Ascending aorta (tissue), 2 donors: ENCODE measurements at places on chromosomes 1 and 21. TPM values are rescaled to one million over a fixed set of nuclear protein-coding genes. Genes with fewer than 3 reads are reported as not detected.
A peak's percentile ranks its signal among the peaks of the same experiment; 100 is the strongest.

The HPCA gene
- not detected for total RNA-seq

The CNKSR1 gene
- not detected for total RNA-seq

The SMPDL3B gene
- not detected for total RNA-seq

The OLFML2B gene
- 79.7 TPM for total RNA-seq

The LRRC3 gene
- total RNA-seq: 2.2 TPM

The RGS7 gene
- total RNA-seq: not detected

The CD1C gene
- total RNA-seq: not detected

GRCh38 chr1:31798433-31799195, 17.2 kb downstream of the SPOCD1 start:
- H3K4me3 ChIP-seq: no peak overlapping the region
- no peaks in the 10 kb centered on the region for H3K36me3 ChIP-seq
- H3K4me1 ChIP-seq: no peaks in the 10 kb centered on the region
- no peak overlapping the region for H3K27ac ChIP-seq
- no peaks in the 10 kb centered on the region for H3K27me3 ChIP-seq

GRCh38 chr1:232316864-232317263, 313.1 kb downstream of the SIPA1L2 start:
- no peaks in the 10 kb centered on the region for H3K36me3 ChIP-seq
- no peak for DNase-seq
- no peaks in the 10 kb centered on the region for H3K27me3 ChIP-seq
- no peaks in the 10 kb centered on the region for H3K4me1 ChIP-seq
- H3K27ac ChIP-seq: no peak overlapping the region

GRCh38 chr1:16141573-16142336, 14.1 kb downstream of the EPHA2 start:
- H3K27me3 ChIP-seq: no peaks in the 10 kb centered on the region
- peaks cover 16% of the 10 kb centered on the region for H3K4me1 ChIP-seq
- no peak for DNase-seq
- H3K27ac ChIP-seq: peak overlapping the region; percentile 84
- H3K4me3 ChIP-seq: no peak overlapping the region
- peaks cover 20% of the 10 kb centered on the region for H3K36me3 ChIP-seq

- no peak for DNase-seq
- H3K27me3 ChIP-seq: no peaks in the 10 kb centered on the region
- no peaks in the 10 kb centered on the region for H3K4me1 ChIP-seq
Observed at GRCh38 chr1:89802841-89803240, 18.0 kb upstream of the LRRC8D start.

GRCh38 chr1:153652805-153653500, 5.5 kb upstream of the SNAPIN start:
- H3K27me3 ChIP-seq: no peaks in the 10 kb centered on the region
- H3K27ac ChIP-seq: peak overlapping the region; percentile 53
- DNase-seq: no peak
- peaks cover 14% of the 10 kb centered on the region for H3K4me1 ChIP-seq
- no peaks in the 10 kb centered on the region for H3K36me3 ChIP-seq

DNA sequence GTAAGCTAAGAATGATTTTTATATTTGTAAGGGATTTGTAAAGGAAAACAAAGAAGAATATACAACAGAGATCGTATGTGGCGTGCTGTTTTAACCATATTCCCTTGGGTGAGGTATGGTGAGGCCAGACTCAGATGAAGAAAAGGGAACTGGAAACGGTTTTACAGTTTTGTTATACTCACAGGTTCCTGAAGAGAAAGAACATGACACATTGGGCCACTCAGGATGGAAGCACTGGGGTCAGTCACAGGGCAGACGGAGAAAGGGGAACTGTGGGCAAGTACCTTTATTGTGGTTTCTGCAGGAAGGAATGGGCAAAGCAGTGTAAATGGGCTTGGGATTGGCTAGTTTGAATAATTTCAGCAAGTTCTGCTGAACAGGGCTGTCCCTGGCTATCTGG, 177.4 kb downstream of the LBR start:
- no peak overlapping the region for H3K27ac ChIP-seq
- no peak overlapping the region for H3K4me3 ChIP-seq
- H3K27me3 ChIP-seq: no peaks in the 10 kb centered on the region
- no peaks in the 10 kb centered on the region for H3K36me3 ChIP-seq
- H3K4me1 ChIP-seq: no peaks in the 10 kb centered on the region
- DNase-seq: no peak

GRCh38 chr1:29290414-29290985, 54.2 kb downstream of the PTPRU start:
- no peak overlapping the region for H3K4me3 ChIP-seq
- no peaks in the 10 kb centered on the region for H3K4me1 ChIP-seq
- no peak overlapping the region for H3K27ac ChIP-seq
- DNase-seq: no peak
- H3K36me3 ChIP-seq: no peaks in the 10 kb centered on the region

- peak overlapping the region; percentile 83 for H3K27ac ChIP-seq
- H3K4me1 ChIP-seq: peaks cover 5% of the 10 kb centered on the region
- no peak for DNase-seq
Observed at GRCh38 chr1:228668553-228669241, 66.6 kb upstream of the RHOU start.

DNA sequence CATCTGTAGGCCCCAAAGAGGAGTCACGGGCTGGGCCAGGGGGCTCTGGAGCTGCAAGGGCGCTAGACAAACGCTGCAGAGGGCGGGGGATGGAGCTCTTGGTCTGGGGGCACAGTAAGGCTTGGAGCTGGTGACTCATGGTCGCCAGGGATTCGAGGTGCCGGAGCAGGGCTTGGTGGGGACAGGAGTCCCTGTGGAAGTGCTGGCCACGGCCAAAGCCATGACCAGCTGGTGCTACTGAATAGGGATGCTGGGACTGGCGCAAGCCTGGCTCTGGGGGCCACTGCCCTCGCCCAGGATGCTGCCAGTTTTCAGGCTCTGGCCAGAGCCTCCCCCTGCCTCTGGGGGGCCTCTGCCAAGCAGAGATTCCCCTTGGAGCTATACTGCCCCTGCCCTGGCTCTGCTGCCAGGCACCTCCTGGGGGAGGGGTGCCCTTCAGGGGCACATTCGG, 25.2 kb downstream of the SPOCD1 start:
- no peak overlapping the region for H3K4me3 ChIP-seq
- H3K4me1 ChIP-seq: no peaks in the 10 kb centered on the region
- H3K27ac ChIP-seq: no peak overlapping the region
- DNase-seq: no peak
- H3K36me3 ChIP-seq: no peaks in the 10 kb centered on the region
- no peaks in the 10 kb centered on the region for H3K27me3 ChIP-seq

DNA sequence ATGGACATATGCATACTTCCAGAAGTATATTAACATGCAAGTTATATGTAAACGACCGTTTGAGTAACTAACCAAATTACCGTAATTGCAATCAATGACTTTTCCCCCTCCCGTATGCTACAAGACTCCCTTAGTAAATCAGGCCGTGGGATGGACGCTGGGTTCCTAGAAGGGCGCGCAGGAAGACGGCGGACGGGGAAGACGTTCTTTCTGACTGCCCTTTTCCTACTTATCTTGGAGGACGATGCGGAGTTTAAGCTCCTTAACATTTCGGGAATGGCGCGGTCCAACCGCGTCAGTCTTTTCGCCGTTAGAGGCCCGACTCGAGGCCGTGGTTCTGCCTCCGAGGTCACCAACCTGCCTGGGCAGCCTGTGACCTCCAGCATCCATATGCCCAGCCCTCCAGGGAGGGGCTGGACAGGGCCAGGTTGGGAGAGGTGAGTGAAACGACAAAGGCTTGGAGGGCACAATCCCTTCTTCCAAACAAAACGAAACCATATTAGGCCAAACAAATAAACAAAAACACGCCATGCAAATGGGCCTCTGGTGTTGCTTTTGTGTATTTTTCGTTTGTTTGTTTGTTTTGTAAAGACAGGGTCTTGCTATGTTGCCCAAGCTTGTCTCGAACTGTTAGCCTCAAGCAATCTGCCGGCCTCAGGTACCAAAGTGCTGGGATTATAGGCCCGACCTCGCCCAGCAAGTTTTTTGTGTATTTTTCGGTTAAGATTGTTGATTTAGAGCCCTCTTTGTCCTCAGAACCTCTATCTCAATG, 873 bp upstream of the PI4KB start:
- peaks cover 22% of the 10 kb centered on the region for H3K4me1 ChIP-seq
- H3K36me3 ChIP-seq: peaks cover 11% of the 10 kb centered on the region
- H3K27ac ChIP-seq: peak overlapping the region; percentile 93
- H3K27me3 ChIP-seq: no peaks in the 10 kb centered on the region

DNA sequence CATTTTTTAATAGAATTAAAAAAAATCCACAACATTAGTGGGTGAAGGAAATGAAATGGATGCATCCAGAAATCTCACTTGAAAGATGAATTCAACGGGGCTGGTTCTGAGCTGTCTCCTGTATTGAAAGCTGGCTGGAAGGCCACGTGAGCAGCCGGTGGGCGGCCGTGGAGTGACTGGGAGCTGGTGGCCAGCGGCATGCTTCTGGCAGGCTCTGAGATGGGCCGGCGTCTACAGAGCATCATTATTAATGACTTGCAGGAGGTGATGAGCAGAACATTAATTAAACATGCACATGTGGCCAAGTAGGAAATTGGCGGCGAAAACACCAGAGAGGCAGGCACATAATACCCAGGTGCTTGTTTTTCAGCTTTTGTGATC, 115.6 kb upstream of the LMO4 start:
- H3K27me3 ChIP-seq: no peaks in the 10 kb centered on the region
- DNase-seq: no peak
- no peak overlapping the region for H3K4me3 ChIP-seq
- H3K36me3 ChIP-seq: no peaks in the 10 kb centered on the region

DNA sequence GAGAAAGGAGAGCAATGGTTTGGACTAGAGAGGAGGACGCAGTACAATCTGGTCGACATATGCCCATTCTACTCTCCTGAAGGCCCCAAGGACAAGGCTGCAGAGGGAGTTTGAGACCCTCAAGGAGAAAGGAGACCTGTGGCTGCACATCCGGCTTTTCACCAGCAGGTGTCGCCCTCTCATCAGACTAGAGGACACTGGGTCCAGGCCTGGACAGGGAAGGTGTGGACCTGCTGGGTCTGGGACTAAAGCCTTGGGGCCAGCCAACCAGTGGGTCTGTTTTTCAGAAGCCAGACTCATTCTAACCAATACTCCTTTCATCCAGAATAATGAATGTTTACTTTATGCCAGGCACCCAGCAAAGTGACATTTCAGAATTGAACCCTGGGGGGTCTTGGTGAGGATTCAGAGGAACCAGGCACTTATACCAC, 5.0 kb downstream of the SRARP start:
- H3K27me3 ChIP-seq: no peaks in the 10 kb centered on the region
- no peaks in the 10 kb centered on the region for H3K36me3 ChIP-seq
- peaks cover 8% of the 10 kb centered on the region for H3K4me1 ChIP-seq
- no peak overlapping the region for H3K4me3 ChIP-seq

DNA sequence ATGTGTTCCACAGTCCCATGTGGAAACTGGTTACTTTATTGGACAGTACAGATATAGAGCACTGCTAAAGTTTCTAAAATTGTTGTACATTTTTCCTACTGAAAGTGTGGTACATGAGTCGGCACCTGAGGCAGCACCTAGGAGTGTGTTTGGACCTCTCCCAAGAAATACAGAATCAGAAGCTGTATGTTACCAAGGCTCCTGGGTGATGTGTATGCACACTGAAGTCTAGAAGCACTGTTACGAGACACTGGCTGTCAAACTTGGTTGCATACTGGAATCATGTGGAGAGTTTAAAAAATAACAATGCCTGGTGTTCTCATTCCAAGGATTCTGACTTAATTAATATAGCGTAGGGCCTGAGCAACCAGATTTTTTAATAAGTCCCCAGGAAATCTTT, 46.6 kb downstream of the ERO1B start:
- no peaks in the 10 kb centered on the region for H3K27me3 ChIP-seq
- no peak overlapping the region for H3K27ac ChIP-seq
- no peaks in the 10 kb centered on the region for H3K36me3 ChIP-seq
- no peaks in the 10 kb centered on the region for H3K4me1 ChIP-seq
- no peak overlapping the region for H3K4me3 ChIP-seq
